Large intestine (tissue), 12 donors: ENCODE measurements at places on chromosomes 5 and 9. TPM values are rescaled to one million over a fixed set of nuclear protein-coding genes. Genes with fewer than 3 reads are reported as not detected.

The EIF4E1B gene
- polyA plus RNA-seq: not detected

The ASPN gene
- polyA plus RNA-seq: 40.3 TPM

The ATP6V0E1 gene
- 177 TPM for polyA plus RNA-seq

The SLC34A3 gene
- polyA plus RNA-seq: 36.9 TPM

The CLTA gene
- 252 TPM for polyA plus RNA-seq

The EFNA5 gene
- 6.1 TPM for polyA plus RNA-seq

The CMBL gene
- polyA plus RNA-seq: 61.2 TPM

The RANBP17 gene
- 5.8 TPM for polyA plus RNA-seq

The SLC6A3 gene
- polyA plus RNA-seq: 0.13 TPM

The SV2C gene
- 3.0 TPM for polyA plus RNA-seq

The OR13C8 gene
- polyA plus RNA-seq: not detected

The FAM114A2 gene
- polyA plus RNA-seq: 18.4 TPM

The INSYN2B gene
- 0.34 TPM for polyA plus RNA-seq

The HRCT1 gene
- 1.6 TPM for polyA plus RNA-seq

The FREM1 gene
- polyA plus RNA-seq: 10.0 TPM

The ZBED3 gene
- polyA plus RNA-seq: 16.6 TPM

The TUSC1 gene
- 13.2 TPM for polyA plus RNA-seq

The S100Z gene
- polyA plus RNA-seq: 0.51 TPM

The CAMSAP1 gene
- 9.8 TPM for polyA plus RNA-seq

The CATSPER3 gene
- polyA plus RNA-seq: 1.4 TPM

The SLC6A7 gene
- 5.7 TPM for polyA plus RNA-seq

The GPR150 gene
- 0.90 TPM for polyA plus RNA-seq

The FIBCD1 gene
- polyA plus RNA-seq: 1.5 TPM

The GRIA1 gene
- polyA plus RNA-seq: 0.93 TPM

The OR1Q1 gene
- not detected for polyA plus RNA-seq

The LCN15 gene
- 14.0 TPM for polyA plus RNA-seq

The SAXO1 gene
- 0.06 TPM for polyA plus RNA-seq

The EPB41L4A gene
- polyA plus RNA-seq: 2.2 TPM

The SELENOP gene
- polyA plus RNA-seq: 2,350 TPM

The NEK6 gene
- 28.2 TPM for polyA plus RNA-seq

The USP20 gene
- polyA plus RNA-seq: 17.7 TPM

The SPEF2 gene
- 17.3 TPM for polyA plus RNA-seq

The ZNF366 gene
- polyA plus RNA-seq: 2.1 TPM

The ORM2 gene
- polyA plus RNA-seq: not detected

The CENPH gene
- polyA plus RNA-seq: 11.1 TPM

The FOXD4L3 gene
- polyA plus RNA-seq: 0.12 TPM

The PCDHGA1 gene
- polyA plus RNA-seq: 0.30 TPM

The GABBR2 gene
- polyA plus RNA-seq: 0.69 TPM

The SPATA31A5 gene
- not detected for polyA plus RNA-seq

The C6 gene
- polyA plus RNA-seq: 39.4 TPM

The HAVCR2 gene
- polyA plus RNA-seq: 2.3 TPM

The DBH gene
- 0.66 TPM for polyA plus RNA-seq

The B4GALT7 gene
- 22.5 TPM for polyA plus RNA-seq

The SLC36A2 gene
- not detected for polyA plus RNA-seq

The LPAR1 gene
- 22.4 TPM for polyA plus RNA-seq

The PKD2L2 gene
- polyA plus RNA-seq: 0.15 TPM

The RBM22 gene
- 54.8 TPM for polyA plus RNA-seq

The PCDHGB3 gene
- 0.85 TPM for polyA plus RNA-seq

The COL5A1 gene
- 79.9 TPM for polyA plus RNA-seq

The LHFPL2 gene
- 40.7 TPM for polyA plus RNA-seq

The POLK gene
- polyA plus RNA-seq: 18.9 TPM

The PDZD2 gene
- polyA plus RNA-seq: 4.7 TPM

The C9orf72 gene
- 32.1 TPM for polyA plus RNA-seq

The LAMC3 gene
- 0.66 TPM for polyA plus RNA-seq
